ENCODE measurements at places on chromosomes 12 and 14. TPM values are rescaled to one million over a fixed set of nuclear protein-coding genes. Genes with fewer than 3 reads are reported as not detected.

The RDH5 gene
- 8.1 TPM for total RNA-seq

The LRRC10 gene
- not detected for total RNA-seq

The GPRC5A gene
- total RNA-seq: 12.1 TPM

The SERPINA9 gene
- total RNA-seq: not detected

The RNF212B gene
- total RNA-seq: not detected

The RHNO1 gene
- 27.4 TPM for total RNA-seq

The TMED8 gene
- 12.3 TPM for total RNA-seq

The NINJ2 gene
- total RNA-seq: 1.7 TPM

The ENDOU gene
- not detected for total RNA-seq

The APOF gene
- total RNA-seq: not detected

The ST8SIA1 gene
- 19.8 TPM for total RNA-seq

The PPM1A gene
- total RNA-seq: 75.9 TPM

The PLCZ1 gene
- not detected for total RNA-seq

The LRFN5 gene
- total RNA-seq: 45.9 TPM

The DCN gene
- 3,503 TPM for total RNA-seq

The PDE3A gene
- total RNA-seq: 63.7 TPM

The SLCO1B1 gene
- not detected for total RNA-seq

The SMIM41 gene
- total RNA-seq: 3.4 TPM

The EID3 gene
- total RNA-seq: 7.7 TPM

The OTX2 gene
- total RNA-seq: not detected

The CLECL1 gene
- not detected for total RNA-seq

The SLC39A5 gene
- total RNA-seq: not detected

The MYO1A gene
- total RNA-seq: 0.16 TPM

The ZDHHC22 gene
- 0.16 TPM for total RNA-seq

The MANSC4 gene
- total RNA-seq: not detected

The ARL1 gene
- total RNA-seq: 161 TPM

The MCRS1 gene
- 23.0 TPM for total RNA-seq

The B3GNT4 gene
- 0.16 TPM for total RNA-seq

The SDR9C7 gene
- not detected for total RNA-seq

The BEST3 gene
- total RNA-seq: 4.4 TPM

The KCNJ8 gene
- 30.3 TPM for total RNA-seq

The ZNF705A gene
- not detected for total RNA-seq

The CLEC14A gene
- 27.5 TPM for total RNA-seq

The AVPR1A gene
- 43.7 TPM for total RNA-seq

The PTPRQ gene
- 16.3 TPM for total RNA-seq

The CYP46A1 gene
- 2.7 TPM for total RNA-seq

The LRRC43 gene
- total RNA-seq: not detected

The ERBB3 gene
- 34.4 TPM for total RNA-seq

All from urinary bladder (tissue), 4 donors.